Stimulated activated CD4-positive, alpha-beta T cell treated with anti-CD3 and anti-CD28 coated beads, Interleukin-1b, Interleukin-23, amount 100 ng/mL, for 1 hour (primary cell): ENCODE measurements at places on chromosomes 16 and 17.

DNA sequence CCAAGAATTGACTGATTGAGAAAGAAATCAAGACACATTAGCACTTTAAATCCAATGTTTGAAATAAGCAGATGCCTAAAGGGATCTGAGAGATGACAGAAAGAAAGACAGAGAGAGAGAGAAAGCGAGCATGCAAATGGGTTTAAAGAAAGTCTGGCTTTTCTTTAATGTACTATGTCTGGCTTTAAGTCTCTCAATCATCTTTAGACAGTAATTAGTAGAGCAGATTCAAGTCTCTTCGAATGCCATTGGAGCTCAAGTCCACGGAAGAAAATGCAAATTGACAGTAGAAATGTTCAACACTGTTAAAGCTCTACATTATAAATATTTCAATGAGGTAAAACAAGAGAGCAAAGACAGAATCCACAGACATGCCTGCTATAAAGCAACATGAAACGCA lies 1480.2 kb upstream of the CDH8 start:
- DNase-seq = no peak

DNA sequence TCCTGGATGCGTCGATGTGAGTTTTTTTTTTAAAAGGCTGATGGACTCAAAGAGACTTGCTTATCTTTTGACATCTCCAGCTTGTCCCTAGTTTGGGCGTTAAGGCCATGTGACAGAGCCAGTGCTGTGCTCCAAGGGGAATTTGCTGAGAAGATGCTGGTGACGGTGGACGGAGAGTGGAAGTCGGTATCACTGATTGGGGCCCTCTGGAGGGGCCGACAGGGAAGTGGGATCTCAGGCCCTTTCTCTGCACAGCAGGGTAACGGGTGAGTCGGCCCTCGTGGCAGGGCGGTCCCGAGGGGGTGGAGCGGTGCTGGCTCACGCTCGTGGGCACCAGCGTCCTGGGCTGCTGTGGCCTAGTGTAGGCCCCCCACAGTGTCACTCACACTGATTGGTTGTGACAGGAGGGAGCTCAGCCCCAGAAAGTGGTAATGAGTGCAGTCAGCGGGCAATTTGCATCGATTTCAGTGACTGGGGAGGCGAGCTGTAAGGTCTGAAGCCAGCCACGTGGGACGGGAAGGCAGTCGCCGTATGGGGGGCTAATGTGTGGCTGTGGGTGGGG lies 91.3 kb downstream of the TBC1D16 start:
- DNase-seq = no peak

DNA sequence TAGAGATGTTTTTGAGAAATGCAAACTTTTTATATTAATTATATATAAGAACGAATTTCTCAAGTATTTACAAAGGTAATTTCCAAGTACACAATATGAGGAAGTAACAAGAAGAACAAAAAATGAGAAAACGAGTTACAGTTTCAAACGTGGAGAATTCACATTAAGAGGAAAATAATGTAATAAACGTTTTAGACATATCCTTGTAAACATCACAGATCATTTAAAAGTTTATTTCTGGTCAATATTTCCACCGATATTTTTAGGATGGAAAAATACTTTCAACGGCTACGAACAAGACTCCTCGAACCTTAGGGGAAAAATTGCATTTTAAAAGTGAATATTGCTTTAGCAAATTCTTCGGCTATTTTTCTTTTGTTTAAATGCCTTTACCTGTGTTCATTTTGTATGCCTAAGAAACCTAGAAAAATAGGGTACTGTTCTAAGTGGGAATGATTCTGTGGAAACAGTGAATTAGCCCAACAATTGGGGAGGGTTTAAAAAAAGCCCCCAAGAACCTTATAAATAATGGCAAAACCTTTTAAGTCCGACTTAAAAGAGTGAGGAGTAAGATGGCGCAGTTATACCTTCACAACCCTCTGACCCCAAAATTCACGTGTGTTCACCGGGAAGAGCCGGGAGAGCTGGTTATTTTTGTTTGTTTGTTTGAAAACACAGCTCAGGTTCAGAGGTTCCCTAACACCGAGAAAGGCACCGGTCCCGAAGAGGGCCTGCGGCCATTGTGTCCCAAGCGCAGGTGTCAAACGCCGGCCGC lies 3.3 kb downstream of the HNF1B start:
- DNase-seq = no peak

DNA sequence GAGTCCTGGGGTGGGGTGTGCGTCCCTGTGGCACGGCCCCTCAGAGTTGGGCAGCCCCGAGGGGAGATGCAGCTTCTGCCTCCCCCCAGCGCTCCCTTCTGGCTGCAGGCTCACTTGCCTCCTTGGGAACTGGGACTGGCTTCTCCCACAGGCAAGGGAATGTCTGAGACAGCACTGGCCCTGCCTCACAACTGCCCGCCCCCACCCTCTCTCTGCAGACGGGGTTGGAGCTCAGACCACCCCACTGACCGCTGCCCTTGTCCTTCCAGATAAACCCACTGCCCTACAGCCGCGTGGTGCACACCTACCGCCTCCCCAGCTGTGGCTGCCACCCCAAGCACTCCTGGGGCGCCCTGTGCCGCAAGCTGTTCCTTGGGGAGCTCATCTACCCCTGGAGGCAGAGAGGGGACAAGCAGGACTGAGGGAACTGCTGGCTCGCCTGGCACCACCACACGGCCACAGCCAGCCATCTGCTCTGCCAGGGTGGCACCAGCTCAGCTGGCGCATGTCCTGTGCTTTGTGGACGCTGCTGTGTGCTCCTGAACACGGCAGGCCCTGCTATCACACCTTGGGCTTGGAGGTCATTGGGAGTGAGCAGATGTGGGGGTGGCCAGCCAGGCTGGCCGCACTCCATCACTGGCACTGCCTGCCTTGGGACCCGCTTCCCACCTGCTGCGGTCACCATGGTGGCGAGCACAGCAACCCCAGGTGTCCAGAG lies 7.1 kb upstream of the RAB40C start:
- no peak for DNase-seq

GRCh38 chr16:50282010-50282538 lies 15.7 kb downstream of the ADCY7 start:
- DNase-seq = no peak

GRCh38 chr17:67492251-67492740 lies 115.2 kb downstream of the PITPNC1 start:
- no peak for DNase-seq

- DNase-seq = peak; percentile 25
Measured at GRCh38 chr16:49855280-49855821, 561 bp downstream of the ZNF423 start.

DNA sequence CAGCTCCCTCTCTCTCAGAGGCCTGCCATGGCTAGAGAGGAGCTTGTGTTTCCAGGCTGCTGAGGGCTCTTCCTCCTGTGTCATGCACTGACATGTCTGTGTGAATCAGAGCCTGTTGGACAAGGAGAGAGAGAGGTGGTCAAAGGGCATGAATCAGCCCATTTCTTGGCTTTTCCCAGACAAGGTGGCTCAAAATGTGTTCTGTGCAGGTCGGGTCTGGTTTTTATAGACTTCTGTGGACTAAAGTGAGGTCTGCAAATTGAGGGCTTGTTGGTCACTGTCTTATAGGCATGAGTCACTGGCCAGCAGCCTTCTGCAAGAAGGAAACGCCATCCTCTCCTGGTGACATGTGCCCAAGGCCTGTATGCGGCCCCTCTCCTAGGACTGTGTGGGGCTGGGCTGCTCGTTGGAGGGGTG lies 97.9 kb downstream of the FOXL1 start:
- no peak for DNase-seq

GRCh38 chr16:26567356-26567755 lies 499.4 kb upstream of the C16orf82 start:
- no peak for DNase-seq

- DNase-seq = no peak
Measured at GRCh38 chr17:73064084-73064938, 28.2 kb downstream of the SLC39A11 start.

GRCh38 chr16:71792176-71792575 lies 16.5 kb downstream of the AP1G1 start:
- no peak for DNase-seq

DNA sequence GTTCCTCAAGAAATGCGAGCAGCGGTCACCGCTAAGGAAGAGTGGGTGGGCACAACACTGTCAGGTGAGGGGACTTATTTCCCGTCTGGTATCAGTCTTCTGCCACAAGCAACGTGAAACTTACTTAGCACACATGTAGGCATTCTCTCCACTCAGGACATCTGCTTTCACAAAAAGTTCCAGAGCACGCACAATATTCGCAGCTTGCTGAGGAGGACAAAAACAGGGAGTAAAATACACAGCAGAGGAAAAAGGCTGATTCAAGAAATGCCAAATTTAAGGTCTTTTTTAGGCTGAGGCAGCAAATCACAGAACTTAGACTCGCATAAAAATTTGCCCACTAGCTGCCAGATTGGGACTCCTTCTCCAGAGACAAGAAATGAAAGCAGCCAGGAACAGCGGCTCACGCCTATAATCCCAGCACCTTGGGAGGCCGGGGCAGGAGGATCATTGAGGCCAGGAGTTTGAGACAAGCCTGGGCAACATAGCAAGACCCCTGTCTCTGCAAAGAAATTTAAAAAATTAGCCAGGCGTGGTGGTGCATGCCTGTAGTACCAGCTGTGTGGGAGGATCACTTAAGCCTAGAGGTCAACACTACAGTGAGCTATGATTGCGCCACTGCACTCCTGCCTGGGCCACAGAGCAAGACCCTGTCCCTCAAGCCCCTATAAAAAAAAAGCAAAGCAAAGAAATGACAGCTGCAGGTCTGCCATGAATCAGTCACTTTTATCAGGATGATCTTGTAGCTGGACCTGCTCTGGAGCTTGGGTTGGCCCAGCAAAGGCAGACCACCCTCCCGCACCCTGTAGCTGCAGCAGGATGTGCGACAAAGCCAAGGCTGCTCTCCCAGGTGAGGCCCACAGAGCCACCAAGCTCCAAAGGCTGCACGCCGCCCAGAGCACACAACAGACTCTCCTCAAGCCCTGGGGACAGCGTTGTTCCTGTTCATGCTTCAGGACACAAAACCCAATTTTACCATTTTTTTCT lies 20.5 kb downstream of the USP36 start:
- no peak for DNase-seq

- no peak for DNase-seq
Measured at GRCh38 chr17:29844339-29845048, 85.5 kb downstream of the SSH2 start.

DNA sequence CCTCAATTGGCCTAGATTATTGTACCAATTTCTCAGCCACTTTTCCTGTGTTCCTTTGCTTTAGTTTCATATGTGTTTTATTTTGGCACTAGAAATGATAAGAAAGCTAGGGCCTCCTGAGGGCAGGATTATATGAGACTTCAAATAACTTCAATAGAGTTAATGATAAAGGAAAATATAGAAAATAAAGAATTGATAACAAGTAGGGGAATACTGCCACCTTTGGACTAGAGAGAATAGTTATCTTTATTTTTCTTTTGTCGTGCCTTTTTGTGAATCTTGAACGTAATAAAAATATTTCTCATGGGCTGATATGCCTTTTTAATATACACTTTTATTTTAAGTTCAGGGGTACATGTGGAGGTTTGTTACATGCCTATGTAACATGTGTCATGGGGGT lies 29.3 kb upstream of the RBL2 start:
- no peak for DNase-seq

DNA sequence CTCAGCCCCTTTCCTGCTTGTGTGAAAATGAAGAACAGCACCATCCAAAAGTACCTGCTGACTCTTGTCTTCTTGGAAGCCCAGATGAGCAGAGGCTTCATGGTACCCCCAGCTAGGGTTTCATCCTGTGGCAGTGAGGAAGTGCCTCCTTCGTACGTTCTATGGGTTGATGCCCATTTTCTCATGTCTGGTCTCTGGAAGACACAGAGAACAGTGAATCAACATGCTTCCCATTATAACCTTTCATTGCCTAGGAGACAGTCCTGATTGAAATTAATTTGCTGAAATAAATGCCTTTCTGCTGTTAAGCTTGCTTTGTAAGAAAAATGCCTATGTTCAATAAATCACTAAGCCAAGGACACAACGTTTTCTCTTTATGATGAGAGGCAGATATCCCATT lies 36.5 kb downstream of the RCVRN start:
- DNase-seq = no peak

DNA sequence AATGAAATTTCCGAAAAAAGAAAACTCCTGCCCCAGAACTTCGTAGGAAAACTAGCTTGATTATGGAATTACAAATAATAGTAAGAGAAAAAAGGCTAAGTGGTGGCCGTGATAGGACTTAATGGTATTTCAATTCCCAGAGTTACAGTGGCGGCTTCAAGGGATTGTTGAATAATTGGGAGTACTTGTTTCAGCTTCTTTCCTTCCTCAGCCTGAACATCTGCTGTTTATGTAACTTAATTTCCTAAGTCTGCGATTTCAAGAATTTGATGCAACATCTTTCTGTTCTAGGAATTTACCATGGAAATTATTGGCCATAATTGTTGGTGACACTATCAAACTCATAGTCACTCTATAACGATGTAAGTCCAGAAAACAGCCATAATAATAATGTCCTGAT lies 684 bp upstream of the APPBP2 start:
- DNase-seq = no peak

DNA sequence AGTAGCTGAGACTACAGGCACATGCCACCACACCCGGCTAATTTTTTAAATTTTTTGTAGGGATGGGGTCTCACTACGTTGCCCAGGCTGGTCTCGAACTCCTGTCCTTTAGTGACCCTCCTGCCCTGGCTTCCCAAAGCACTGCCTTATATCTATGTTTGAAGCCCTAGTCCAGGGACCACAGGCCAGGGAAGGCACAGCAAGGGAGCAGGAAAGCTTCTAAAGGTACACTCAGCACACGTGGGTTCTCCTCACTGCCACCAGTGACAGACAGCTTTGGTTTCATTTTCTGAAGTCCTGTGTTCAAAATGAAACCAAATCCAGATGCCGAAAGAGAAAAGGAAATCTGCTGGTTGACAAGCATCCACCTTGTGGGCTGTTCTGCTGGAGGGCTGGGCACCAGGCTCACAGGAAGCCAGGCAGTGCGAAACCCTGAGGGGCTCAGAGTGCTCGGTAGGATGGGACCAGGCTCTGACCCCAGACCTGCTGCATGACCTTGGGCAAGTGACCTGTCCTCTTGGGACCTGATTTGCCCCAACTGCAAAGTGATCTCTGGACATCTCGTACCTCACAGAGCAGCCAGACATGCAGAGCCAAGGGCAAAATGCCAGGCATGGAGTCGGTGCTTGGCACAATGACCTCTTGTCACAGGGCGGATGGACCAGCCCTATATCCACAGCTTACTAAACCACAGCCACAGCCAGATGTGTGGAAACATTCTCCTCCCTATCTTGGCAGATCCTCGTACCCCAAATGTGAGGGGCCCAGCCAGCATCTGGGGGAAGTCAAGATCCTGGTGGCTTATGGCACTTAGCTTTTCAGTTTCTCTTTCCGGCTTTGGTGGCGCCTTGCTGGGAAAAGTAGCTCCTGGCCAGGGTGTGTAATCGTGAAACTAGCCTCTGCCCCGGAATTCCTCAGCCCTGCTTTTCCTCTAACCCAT lies 2.8 kb upstream of the SOCS1 start:
- no peak for DNase-seq

DNA sequence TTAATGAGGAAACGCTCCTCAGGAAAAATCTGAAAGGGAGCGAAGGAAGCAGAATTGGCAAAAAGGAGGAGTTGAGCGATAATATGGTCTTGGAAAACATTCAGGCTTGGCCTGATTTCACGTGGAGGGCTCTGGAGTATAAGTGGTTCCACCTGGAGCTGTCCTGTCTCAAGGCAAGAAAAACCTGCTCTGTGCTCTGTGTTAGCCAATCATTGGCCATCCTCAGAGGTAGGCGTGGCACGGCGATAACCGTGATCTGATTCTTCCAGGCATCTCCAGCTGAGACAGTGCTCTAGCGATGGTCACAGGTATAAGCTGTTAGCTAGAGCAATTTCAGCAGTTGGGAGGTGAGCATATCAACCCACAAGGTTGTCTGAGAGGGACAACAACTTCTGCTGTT lies 450.5 kb upstream of the MAF start:
- no peak for DNase-seq
